Brain microvascular endothelial cell (primary cell): ENCODE measurements at places on chromosomes 1 and 21.

GRCh38 chr21:42384989-42385388 is 10.9 kb downstream of the TMPRSS3 start:
- DNase-seq: no peak

DNA sequence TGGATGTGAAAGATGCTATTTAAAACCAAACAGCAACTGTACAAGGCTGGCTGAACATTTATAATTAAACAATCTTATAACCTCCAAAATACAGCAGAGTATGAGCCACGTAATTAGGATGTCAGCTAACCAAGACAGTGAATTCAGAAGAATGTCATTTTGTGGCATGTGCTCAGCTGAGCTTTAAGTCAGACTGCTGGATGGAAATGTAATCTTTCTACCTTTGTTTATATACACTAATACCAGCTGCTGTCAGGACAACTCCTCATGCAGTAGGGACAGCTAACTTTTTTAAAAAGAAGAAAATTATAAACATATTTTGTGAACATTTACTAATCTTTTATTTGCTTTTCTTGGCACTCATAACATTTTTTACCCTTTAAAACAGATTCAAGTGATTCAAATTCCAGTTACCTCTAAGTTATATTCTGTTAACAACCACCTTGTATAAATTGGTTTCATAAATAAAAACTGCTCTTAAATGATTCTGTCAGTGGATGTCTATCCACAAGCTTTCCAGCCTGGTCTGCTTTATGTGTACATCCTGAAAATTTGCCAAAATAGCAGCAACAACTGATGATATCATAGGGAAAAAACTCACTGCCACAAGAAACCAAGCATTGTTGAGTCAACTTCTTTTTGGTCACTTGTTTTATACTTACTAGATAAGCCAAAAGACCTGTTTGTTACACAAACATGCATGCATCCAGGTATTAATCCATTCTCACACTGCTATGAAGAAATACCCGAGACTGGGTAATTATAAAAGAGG is 36.1 kb downstream of the DPH5 start:
- peak; percentile 80 for DNase-seq

- DNase-seq: no peak
Measured at GRCh38 chr1:119779869-119780356, 11.2 kb upstream of the HMGCS2 start.

- DNase-seq: no peak
Measured at GRCh38 chr1:43296207-43296606, 4.6 kb upstream of the TIE1 start.

DNA sequence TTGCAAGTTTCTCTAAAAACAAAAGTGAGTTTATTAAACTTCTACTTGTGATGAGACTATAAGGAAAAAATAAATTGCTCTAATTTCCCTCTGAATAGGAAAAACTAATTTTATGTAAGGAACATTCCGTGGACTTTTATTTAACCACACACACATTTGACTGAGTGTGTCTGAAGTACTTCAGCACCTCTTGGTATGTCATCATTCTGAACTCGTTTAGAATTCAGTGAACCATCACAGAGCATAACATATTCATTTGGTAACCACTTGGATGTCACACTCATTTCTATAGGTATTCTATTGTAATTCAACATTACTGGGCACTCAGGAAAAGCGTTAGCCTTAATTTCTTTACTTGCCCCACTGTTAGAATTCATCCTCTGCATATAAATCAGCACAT is 79.1 kb downstream of the RGS21 start:
- DNase-seq: no peak

- no peak for DNase-seq
Measured at GRCh38 chr1:50157306-50157941, 48.7 kb downstream of the ELAVL4 start.

DNA sequence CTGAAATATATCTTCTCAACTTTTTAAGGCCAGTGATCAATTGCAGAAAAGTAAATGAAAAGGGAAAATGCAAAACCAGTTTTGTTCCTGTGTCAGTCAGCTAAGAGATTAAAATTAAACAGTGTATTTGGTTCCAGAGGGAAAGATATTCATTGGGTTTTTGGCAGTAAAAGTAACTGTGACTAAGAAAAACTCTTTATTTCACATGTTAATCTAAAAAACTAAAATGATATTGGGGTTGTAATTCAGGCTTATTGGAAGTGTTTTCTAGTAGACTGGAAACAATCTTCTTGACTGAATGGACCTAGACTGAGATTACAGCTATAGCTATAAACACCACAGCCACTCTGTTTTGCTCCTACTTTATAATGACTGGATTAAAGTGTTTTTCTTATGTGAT is 413.9 kb downstream of the ADGRL2 start:
- DNase-seq: no peak

DNA sequence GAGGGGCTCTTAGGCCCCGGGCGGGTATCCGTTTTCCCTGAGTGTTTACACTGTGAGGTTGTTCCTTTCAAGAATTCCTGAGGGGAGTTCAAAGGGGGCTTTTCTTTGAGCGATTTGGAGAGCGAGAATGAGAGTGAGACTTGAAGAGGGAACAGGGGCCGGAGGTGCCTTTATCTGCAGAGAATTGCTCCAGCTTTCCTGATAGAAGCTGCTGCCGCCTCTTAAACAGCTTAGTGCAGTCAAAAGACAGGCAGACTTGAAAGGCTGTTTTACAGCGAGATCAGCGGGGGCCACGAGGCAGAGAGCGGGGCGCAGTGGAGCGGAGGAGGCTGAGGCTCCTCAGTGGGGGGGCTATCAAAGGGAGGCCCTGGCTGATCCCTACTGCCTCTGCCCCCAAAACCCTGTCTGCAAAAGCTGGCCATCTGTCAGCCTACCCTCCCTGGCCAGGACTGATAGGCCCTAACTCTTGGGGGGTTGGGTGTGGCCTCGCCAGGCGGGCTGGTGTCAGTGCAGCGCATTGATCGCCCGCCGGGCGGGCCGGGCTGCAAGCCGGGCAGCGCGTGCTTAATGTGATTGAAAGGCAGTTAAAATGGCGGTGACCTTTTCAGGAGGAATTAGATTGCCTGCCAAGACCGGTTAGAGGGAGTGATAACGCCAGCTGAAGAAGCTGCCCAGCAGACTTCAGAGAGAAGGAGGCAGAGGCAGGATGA is 36.4 kb downstream of the TMEM53 start:
- no peak for DNase-seq

- DNase-seq: no peak
Measured at GRCh38 chr1:50893466-50893865, 66.6 kb downstream of the FAF1 start.

DNA sequence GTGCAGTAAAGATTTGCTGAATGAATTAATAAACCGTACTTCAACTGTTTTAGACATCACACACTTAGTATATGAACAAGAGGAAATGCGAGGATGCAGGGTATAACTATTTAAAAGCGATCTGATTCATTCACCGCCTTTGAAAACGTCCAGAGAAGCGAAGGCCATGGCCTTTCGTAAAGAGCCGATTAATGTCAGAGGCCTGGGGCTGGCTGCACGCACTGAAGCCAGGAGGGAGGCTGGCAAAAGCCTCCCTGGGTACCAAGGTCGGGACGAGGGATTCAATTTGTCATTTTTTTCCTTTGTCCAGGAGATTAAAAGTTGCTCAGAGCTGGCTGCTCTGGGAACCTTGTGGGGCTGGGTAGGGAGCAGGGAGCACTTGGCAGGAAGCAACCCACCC is 307.4 kb downstream of the NPHP4 start:
- DNase-seq: no peak

DNA sequence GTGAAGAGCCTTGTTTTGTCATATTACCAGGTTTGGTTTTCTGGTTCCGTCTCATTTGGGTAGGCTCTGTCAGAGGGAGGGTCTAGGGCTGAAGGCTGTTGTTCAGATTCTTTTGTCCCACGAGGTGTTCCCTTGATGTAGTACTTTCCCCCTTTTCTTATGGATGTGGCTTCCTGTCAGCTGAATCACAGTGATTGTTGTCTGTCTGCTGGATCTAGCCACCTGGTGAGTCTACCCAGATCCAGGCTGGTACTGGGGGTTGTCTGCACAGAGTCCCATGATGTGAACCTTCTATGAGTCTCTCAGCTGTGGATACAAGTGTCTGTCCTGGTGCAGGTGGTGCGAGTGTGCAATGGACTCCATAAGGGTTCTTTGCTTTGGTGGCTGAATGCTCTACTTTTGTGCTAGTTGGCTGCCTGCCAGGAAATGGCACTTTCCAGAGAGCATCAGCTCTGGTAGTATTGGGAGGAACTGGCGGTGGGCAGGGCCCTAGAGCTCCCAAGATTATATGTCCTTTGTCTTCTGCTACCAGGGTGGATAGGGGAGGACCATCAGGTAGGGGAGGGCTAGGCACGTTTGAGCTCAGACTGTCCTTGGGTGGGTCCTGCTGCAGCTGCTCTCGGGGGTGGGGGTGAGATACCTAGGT is 246.0 kb downstream of the RYR2 start:
- DNase-seq: no peak

- no peak for DNase-seq
Measured at GRCh38 chr1:29896791-29897714, 660.7 kb downstream of the PTPRU start.

GRCh38 chr1:15941899-15942660 is 33.8 kb downstream of the ZBTB17 start:
- no peak for DNase-seq

GRCh38 chr1:199995096-199995685 is 32.3 kb upstream of the NR5A2 start:
- no peak for DNase-seq

DNA sequence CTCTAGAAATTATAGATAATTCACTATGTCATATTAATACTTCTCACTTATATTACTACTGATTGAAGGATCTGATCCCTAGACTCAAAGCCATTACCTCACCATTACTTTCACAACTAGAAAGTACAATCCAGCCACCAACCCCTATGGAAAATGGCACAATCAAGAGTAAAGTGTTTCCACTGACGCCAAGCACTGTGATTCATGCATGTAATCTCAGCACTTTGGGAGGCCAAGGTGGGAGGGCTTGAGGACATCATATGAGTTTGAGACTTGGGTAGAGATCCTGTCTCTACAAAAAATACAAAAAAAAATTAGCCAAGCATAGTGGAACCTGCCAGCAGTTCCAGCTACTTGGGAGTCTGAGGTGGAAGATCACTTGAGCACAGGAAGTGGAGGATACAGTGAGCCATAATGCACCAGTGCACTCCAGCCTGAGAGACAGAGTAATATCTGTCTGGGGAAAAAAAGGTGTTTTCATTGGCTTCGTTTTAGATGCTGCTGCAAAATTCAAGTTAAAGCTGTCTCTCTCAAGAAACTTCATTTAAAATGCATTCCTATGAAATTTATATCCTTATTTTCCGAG is 126.5 kb downstream of the AKT3 start:
- no peak for DNase-seq

DNA sequence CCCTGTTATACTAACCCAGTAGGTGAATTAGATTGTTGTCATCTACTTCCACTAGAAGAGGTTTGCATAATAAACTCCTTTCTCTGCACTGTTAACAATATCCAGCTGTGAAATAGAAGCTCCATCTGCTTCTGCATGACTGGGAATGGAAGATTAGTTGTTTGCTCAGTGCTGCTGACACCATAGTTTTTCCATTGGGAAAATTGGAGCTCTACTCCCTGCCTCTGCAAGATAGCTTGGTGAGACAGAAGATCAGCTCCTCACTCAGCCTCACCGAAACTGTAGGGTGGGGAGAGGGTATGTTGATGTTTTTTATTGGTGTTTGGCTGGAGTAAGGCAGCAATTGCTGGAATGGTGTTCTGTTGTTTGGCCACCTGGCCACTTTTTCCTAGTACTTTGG is 331.6 kb upstream of the ADAMTS5 start:
- DNase-seq: no peak

- DNase-seq: no peak
Measured at GRCh38 chr1:201513498-201514243, 6.7 kb upstream of the CSRP1 start.

GRCh38 chr1:64712049-64712448 is 32.8 kb upstream of the RAVER2 start:
- no peak for DNase-seq

DNA sequence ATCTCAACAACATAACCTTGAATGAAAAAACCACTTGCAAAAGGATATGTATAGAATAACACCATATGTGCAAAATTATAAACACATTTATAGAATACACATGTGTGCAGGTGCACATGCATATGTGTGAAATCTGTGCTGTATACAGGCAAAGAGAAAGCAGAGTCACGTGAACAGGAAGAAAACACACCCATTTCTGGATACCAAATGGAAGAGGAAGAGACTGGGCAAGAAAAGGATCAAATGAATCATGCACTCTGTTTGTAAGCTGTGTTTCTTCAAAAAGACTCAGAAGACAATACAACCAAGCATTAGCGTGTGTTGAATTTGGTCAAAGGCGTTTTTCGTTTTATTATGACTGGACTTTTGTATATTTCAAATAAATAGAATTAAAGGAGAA is 111.3 kb upstream of the ERG start:
- no peak for DNase-seq

- DNase-seq: peak; percentile 5
Measured at GRCh38 chr1:59751801-59752200, 62.9 kb upstream of the HOOK1 start.

DNA sequence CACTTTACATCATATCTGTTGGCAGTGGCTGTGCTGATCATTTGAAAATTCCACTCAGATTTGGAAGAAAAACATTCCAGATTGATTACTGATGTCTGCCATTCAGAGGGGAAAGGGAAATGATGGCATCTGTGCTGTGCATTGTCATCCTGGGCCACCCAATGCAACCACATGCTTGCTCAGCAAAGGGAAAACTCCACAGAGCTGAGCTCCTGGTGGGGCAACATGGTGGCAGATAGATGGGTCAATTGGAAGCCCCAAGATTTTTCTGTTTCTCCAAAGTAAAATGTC is 11.8 kb downstream of the OXCT2 start:
- no peak for DNase-seq

- peak; percentile 38 for DNase-seq
Measured at GRCh38 chr1:231037585-231038517, 2.2 kb downstream of the FAM89A start.

GRCh38 chr1:10764296-10764798 is 32.1 kb downstream of the CASZ1 start:
- DNase-seq: no peak

DNA sequence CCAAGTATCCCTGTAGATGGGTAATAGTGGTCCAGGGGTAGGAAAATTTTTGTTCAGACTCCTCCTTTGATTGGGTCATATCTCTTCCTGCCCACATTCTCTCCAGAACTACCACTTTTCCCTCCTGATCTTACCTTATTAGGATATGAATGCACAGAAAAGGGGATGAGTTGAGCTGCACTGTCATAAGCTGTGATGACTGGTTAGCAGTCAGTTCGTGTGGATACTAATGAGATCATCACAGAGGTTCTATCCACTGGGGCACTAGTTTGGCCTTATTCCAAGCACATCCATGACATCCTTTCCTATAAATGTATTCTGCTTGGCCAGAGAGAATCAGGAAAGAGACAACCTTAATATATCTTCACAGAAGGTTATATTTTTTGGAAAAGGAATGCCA is 22.1 kb upstream of the TBX15 start:
- peak; percentile 48 for DNase-seq

- peak; percentile 60 for DNase-seq
Measured at GRCh38 chr1:76269155-76269554, 194.6 kb downstream of the ST6GALNAC3 start.
